ENCODE measurements at places on chromosomes 6 and 20.

DNA sequence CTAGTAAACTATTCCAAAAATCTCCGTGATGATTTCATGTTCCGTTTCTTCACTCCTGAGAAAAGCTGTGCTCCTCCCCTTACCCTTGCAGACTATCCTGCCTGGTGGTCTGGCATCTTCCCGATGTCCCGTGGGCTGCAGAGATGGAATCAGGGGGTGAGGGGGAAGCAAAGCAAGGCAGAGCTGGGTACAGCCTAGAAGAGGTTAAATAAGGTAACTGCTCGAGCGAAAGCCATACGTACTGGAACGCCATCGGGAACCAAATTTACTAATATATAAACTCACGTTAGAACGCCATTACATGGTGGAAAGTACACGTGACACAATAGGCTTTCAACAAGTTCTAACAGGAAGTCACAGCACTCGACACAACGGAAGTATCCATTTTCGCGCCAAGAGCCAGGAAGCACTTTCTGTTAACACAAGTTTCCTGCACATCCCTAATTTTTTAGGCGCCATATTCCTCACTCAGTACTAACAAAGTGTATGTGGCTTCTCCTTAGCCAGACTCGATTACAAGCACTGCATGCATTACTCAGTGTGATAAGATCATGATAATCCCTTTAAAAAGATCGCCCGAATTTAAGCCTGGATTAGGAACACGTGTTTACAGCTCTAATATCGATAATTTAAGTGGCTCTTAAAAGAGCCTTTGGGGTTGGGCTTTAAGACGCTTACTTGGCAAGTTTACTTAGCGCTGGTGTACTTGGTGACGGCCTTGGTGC lies 101.6 kb upstream of the PRSS16 start:
- DNase-seq = peak; percentile 93

DNA sequence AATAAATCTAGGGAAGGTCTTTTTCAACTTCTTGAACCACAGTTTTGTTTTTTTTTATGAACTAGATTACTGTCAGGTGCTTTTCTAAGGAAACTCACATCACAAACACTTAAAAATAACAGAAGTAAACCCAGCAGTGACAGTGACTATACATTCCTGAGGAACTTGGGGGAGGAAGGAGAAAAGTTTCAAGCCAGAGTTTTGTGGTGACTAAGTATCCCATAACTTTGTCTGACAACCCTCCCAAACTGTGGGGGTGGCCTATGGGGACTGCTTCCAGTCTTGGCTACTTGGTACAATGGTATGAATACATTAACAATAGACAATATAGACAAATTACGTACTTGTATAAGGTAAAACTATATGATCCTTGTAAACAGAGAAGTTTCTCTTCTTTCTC lies 202.5 kb upstream of the MAN1A1 start:
- no peak for DNase-seq

DNA sequence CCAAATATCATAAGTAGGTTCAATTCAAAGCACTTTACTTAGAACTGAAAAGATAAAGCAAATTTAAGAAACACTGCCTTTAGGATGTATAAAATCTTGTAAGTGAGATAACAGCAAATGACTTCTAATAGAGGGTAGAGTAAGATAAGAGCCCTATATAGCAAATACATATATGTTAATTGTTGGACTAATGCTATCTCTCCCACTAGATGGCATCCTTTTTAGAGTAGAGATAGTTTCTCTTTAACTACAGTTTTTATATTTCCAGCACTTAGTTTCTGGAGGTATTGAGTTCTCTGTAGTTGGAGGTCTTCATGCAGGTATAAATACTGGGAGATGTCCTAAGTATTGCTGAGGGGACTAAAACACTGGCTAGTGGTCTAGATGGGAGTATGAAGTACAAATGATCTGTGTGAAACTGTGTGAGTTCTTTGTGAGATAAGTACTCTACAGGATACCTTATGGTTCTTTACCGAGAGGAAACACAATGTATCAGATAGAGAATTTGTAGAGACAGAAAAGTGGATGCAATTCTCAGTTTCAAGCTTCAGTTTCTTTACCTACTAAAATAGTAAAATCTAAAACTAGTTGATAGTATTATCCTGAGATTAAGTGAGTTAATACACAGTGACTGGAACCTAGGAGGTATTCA lies 399.3 kb downstream of the KHDRBS2 start:
- DNase-seq = no peak

GRCh38 chr6:82906489-82906888 lies 159.2 kb downstream of the UBE3D start:
- DNase-seq = no peak

GRCh38 chr6:32415521-32416019 lies 8.6 kb upstream of the BTNL2 start:
- DNase-seq = peak; percentile 73

DNA sequence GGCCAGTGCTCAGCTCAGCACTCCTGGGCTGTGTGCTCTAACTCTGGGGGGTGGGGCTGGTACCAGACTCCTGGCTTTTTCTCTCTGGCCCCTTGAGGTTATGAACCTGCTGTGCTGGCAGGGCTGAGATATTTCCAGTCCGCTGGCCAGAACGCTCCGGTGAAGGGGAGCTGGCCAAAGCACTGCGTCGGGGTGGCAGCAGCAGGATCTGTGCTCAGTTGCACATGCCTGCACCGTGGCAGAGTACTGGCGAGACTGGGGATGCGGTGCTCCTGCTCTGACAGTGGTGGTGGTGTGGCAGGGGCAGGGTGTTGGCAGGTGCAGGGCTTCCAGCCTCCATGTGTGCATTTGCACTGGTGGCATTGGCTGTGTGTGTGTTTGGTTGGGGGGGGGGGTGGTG lies 374.4 kb downstream of the PHF3 start:
- no peak for DNase-seq

DNA sequence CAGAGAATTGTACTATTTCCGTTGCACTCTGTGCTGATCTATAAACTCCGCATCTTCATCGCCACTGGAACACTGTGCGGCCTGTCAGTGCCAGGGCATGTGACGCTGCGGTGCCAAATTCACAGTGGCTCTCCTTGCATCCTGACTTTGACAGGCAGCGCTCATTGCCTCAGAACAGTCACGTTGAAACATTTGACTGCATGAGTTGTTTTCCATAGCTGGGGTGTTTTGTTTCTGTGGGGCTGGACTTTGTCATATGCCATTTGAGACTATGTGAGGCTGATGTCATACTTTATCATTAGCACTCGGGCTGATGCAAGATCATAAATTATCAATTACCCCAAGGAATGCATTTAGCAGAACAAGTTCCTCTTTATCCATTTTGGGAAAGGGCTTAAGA lies 32.7 kb downstream of the CFAP61 start:
- no peak for DNase-seq

DNA sequence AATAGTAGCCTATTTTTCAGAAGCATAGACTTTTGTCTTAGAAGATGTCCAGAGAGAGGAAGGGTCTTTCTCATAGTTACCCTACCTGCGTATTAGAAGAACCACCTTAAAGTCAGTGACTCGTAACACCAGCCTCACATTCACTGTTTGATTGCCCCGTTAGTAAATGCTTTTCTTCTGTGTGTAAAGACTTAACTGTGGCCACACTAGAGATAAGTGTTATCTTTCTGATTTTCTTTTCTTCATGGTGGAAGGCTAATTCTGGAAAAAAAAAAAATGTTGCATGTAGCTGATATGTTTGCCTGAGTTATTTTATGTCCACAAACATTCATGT lies 83.9 kb downstream of the SAMD3 start:
- no peak for DNase-seq

DNA sequence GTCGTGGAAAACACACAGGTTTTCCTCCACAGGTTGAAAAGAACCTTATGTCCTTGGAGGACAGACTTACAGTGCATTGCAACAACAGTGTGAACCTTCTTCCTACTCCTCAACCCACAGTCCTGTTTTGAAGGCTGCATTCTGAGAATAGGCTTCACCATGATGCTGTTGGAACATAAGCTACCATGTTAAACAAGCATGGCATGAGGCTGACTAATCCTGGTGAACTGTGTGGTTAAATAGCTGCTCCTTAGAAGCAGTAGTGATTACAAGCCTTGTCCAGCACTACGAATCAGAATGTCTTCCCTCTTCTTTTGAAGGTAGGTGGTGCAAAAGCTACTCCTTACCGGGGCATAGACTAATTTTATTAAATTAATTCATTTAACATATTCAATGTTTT lies 368.5 kb upstream of the EPHA7 start:
- DNase-seq = no peak

GRCh38 chr6:164188861-164189260 lies 774.3 kb downstream of the QKI start:
- no peak for DNase-seq

DNA sequence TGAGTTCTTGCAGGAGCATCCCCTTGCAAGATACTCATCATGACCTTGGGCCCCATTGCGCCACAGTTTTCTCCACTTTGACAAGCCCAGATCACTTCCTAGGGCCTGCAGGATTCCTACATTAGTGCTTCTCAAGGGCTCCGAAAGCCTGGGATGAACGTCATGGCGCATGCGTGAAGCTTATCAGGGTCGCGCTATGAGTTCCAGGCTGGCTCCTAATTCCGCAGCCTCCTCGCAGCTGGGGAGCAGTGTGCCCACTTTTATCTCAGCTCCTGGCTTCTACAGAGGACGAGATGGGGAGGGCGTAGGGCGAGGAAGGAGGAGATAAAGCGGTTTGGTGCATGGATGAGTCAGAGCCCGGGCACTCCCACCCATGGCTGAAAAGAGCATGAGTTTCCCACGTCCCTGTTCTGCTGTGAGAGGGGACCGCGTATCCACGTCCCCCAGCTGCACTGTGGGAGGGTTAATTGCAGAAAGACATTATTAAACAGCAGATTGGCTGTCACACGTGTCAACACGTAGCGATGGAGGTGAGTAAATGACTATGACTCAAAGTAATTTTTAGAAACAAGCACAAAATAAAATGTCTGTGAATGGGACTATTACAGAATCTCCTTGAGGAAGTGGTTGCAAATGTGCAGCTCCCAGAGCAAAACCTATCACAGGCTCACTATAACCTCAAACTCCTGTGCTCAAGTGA lies 72.9 kb upstream of the DSP start:
- no peak for DNase-seq

DNA sequence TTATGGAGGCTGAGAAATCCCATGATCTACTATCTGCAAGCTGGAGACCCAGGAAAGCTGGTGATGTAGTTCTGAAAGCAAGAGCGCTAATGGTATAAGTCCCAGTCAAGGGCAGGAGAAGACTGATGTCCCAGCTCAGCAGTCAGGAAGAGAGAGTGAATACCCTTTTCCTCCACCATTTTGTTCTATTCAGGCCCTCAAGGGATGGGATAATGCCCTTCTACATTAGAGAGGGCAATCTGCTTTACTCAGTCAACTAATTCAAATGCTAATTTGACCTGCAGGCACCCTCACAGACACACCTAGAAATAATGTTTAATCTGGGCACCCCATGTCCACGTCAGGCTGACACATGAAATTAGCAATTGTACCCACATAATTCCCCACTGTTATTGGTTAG lies 10.8 kb upstream of the FYN start:
- DNase-seq = no peak

DNA sequence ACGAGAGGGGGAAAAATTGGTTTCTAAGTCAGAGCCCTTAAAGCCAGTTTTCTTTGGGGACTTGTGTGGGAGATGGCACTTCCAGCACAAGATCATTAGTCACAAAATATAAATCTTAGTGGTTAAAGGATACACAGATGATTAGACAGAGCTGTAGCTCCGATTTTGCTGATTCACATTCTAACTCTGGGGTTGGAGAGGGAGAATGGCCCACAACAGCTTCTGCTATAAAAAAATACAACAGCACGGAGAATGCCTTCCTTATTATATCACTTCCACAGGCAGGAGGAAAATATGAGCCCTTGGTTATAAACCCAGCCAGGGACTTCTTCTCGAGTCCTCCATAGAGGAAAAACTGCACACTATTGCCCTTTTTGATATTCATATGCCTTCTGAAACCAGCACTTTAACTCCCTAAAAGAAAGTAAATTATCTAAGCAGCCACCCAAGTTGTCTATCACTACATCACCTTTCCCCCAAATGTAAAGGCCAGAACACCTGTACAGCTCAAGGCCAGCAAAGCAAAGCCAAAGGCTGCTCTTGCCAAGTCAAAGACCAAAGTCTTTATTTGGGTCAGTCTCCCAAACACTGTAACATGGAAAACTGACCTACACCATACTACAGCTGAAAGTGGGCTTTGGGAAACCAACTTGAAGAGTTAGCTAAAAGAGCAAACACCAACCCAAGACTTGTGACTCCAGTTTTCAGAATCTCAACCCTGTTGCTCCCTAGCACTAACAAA lies 10.4 kb downstream of the MRPL14 start:
- no peak for DNase-seq

- peak; percentile 72 for DNase-seq
Measured at GRCh38 chr20:44728801-44729443, 13.8 kb downstream of the CCN5 start.

- no peak for DNase-seq
Measured at GRCh38 chr6:33095681-33096080, 19.9 kb downstream of the HLA-DPB1 start.

GRCh38 chr6:75735491-75736186 lies 13.4 kb upstream of the MYO6 start:
- DNase-seq = no peak

DNA sequence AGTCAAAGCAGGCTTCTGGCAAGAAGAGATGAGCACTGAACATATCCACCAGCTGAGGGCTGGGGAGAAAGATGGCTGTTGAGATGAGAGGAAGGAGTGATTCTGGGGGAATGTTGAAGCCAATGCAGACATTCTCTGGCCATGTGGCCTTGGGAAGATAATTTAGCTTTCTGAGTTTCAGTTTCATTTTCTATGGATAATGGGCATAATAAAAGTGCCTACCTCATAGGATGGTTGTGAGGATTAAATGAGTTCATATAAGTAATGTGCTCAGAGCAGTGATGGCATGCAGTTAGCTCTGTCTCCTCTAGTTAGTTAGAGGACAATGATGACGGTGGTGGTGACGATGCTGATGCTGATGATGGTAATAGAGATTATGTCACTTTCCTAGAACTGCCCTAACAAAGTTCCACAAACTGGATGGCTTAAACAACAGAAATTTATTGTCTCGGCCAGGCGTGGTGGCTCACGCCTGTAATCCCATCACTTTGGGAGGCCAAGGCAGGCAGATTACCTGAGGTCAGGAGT lies 18.5 kb upstream of the KCNK5 start:
- no peak for DNase-seq

DNA sequence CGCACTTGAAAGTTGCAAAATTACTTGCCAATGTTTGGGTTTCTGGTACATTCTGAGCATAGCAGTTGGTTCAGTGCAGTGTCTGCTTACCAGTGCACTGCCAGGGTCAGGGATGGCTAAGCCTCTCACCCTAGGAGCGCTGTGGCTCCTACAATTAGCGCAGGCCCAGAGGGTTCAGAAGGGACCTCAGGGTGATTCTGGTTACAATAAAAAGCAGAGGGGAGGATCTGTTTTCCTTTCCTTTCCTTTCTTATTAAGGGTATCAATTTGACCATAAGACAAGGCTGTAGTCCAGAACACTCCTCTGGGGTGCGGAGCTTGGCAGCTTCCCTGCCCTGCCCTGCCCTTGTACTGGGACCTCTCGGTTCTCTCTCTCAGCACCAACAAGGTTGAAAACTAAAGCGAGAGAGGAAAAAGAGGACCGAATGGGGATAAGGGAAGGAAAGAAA lies 2.6 kb downstream of the MAFB start:
- no peak for DNase-seq

- DNase-seq = no peak
Measured at GRCh38 chr6:96621983-96622382, 59.1 kb downstream of the FHL5 start.

GRCh38 chr6:26288155-26288554 lies 76.8 kb upstream of the BTN3A2 start:
- no peak for DNase-seq

- DNase-seq = peak; percentile 39
Measured at GRCh38 chr6:21265034-21265729, 328.4 kb upstream of the SOX4 start.

- DNase-seq = no peak
Measured at GRCh38 chr6:140849456-140849855, 1283.3 kb upstream of the GJE1 start.
